ENCODE measurements at places on chromosomes 6 and 20.

DNA sequence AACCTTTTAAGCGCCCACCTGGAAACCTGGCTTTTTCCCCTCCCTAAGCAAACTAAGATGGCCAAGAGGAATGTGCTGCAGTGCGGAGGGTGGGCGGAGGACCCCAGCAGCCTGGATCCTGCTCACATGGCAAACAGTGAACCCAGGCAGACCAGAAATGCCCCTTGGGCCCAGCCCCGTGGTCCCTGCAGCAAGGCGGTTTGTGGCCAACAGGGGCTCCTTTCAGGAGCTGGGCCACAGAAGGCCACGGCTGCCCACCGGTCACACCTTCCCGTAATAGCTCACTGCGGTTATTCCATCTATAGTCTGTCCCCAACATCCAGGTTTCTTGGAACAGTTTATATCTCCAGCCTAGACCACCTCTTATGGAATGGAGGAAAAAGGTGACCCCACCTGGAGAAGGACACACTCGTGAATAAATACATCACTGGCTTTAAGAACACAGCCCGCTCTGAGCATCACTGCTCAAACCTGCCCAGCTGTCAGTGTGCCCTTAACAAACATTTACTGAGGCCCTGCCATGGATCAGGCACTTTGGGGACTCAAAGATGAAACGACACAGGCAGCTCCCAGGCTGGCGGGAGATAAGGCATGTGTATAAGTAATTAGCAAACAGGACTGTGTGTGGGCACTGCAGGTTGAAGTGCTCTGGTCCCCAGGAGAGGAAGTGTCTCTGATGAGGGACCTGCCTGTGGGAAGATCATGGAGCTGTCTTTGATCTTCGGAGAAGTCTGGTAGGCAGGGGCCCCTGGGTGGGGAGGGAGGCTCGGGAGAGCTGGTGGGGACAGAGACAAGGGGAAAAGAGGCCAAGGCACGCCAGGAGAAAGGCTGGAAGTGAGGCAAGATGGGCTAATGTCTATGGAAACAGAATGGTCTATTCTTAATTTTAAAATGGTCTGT lies 3.2 kb upstream of the TUBB1 start:
- DNase-seq: no peak

DNA sequence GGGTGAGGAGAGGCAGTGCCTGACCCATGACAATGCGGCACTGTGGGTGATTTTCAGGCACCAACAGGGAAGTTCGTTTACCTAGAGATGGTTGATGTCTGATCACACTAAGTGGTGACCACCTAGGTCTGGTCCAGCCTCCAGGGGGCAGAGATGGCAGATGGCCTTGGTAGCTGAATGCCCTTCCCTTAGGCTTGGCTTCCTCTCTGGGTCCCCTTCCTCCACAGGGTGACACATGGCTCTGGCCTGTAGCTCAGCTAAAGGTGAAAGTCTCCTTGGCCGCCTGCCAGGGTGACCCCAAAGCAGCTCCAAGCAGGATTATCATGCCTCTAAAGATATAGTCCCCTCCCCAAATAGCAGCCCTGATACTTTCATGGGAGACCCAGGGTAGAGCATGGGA lies 6.4 kb downstream of the GDAP1L1 start:
- no peak for DNase-seq

DNA sequence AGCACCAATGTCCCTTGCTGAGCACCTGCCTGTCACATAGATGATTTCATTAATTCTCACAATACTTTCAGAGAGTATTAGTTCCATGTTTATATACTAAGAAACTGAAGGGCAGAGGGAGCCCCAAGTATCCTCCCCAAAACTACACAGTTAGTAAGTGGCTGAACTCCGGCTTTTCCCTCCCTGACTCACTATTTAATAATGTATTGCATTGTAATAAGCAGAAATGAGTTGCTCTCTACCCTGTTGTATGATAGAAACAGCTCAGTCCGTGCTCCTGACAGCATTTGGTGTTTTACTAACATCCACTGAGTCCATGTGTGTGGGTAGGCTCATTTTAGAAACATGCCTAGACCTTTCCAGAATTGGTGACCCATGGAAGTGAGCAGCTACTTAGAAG lies 76.8 kb downstream of the OLIG3 start:
- DNase-seq: no peak

- peak; percentile 44 for DNase-seq
These were observed 222.1 kb upstream of the RREB1 start for GRCh38 chr6:6885521-6886170.

DNA sequence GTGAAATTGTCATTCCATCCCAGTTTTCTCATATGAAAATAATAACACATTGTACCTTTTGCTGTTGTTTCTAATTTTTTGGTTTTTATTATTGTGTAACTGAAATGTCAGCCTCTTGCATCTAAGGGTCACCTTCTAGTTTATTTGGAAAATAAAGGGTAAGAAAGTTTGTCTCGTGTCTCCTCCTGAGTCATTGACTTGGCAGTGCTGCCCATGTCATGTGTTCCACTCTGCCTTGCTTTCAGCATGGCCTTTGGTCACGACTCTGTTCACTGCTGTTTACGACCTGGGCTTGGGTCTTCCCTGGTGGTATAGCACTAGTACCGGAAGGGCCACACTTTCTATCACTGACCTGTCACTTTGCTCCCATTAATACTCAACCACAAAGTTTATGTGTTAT lies 171.4 kb upstream of the RSPO3 start:
- no peak for DNase-seq

DNA sequence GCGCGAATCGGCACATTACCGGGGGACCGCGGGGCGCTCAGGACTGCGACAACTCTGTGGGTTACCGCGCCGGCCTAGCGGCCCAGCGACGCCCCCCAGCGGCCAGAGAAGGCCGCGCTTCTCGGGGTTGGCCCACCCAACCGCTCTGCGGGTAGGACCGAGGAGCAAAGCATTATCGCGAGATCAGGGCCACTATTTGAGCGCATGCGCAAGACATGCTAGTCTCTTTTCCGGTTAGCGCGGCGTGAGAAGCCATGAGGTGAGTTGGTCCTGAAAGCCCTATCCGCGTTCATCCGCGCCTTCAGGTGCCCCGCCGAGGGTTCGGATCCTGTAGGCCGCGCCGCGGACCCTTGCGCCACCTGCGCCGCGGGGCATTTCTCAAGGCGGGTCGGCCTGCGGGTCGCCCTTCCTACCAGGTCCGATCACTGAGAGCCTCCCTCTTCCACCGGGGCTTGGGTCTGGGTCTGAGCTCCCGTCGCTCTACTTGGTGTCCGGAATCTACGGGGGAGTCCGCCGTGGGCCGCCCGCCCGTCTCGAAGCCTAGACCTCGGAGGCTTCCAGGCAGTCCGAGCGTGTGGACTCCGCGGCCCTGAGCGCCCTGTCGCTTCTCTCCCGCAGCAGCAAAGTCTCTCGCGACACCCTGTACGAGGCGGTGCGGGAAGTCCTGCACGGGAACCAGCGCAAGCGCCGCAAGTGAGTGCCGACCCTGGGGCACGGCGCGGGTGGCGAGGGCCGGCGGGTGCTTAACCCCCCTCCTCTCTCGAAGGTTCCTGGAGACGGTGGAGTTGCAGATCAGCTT lies at the start of gene RPL10A:
TSS of gene RPL10A (plus strand) at position 221 of the 799 bp plus-strand sequence. CDS start at position 255, 34 bp downstream.
- peak; percentile 94 for DNase-seq

- no peak for DNase-seq
These were observed 43.3 kb downstream of the CHD6 start for GRCh38 chr20:41574802-41575389.

- no peak for DNase-seq
These were observed 6.5 kb downstream of the PPP1R18 start for GRCh38 chr6:30679765-30680535.

DNA sequence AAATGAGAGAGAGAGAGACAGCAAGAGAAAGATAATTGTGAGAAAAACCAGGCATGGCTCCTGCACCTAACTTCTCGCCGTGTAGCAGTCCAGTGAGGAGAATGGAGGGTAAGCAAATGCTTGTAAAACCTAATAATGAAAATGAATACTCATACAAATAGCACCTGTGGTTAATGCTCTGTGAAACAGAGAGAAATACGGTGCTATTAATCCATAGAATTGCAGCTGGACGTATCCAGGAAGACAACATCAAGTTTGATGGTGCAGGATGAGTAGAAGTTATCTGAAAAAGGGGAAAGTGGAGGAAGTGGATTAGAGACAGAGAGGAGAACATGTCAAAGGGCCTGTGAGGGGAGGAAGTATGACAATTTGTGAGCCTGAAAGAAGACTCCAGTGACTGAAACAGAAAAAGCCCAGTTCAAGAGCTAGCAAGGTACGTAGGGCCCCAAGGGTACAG lies 89.4 kb upstream of the PAK5 start:
- no peak for DNase-seq

GRCh38 chr6:113684382-113684901 lies 172.7 kb upstream of the MARCKS start:
- no peak for DNase-seq

GRCh38 chr6:31836047-31836473 lies 8.5 kb downstream of the HSPA1B start:
- no peak for DNase-seq

DNA sequence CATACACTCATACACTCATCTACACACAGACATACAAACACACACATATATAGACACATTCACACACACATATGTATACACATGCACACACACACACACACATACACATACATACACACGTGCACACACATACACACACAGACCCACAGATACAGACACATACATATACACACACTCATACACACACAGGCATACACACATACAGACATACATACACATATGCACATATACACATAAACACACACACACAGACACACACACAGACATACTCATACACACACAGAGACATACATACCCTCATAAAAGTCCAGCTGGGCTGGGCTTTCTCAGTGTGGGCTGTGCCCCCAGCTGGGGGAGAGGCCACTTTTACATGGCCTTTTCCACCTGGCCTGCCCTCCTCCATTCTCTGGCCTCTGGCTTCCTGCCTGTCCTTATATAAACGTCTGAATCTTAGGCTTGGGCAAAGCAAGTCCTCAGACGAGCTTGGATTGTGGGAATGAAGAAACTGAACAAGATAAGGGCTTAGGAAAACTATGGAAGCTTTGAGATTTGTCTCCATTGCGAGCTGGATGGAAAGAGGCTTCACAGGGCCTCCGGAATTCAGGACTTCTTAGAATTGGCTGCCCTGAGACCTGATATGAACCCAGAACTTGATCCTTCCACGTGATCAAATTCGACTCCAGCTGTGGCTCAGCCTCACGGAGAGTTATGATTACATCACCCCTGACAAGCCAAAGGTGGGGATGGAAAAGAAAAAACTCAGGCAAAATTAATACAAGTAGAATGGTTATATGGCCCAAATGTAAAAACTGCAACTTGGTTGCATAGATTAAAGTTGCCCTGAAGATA lies 22.5 kb upstream of the CST3 start:
- no peak for DNase-seq

GRCh38 chr6:150929416-150929815 lies 63.9 kb downstream of the MTHFD1L start:
- DNase-seq: no peak

DNA sequence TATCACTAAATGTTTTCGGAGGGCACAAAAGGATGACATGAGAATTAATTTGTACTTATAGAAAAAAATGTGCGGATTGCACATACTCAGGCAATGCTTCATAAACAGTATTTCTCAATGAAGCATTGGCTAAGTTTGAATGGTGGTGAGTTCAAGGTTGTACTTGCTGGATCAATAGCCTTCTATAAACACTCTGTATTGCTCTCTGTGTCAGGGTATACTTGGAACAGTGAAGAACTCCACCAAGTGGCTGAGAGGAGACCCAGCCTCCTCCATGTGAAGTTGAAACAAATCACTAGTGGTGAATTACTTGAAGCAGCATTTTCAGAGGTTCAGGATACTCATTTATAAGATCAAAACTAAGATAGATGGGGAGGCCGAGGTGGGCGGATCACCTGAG lies 360.6 kb downstream of the RIMS1 start:
- DNase-seq: no peak

GRCh38 chr20:22403632-22404361 lies 180.6 kb downstream of the FOXA2 start:
- peak; percentile 4 for DNase-seq

DNA sequence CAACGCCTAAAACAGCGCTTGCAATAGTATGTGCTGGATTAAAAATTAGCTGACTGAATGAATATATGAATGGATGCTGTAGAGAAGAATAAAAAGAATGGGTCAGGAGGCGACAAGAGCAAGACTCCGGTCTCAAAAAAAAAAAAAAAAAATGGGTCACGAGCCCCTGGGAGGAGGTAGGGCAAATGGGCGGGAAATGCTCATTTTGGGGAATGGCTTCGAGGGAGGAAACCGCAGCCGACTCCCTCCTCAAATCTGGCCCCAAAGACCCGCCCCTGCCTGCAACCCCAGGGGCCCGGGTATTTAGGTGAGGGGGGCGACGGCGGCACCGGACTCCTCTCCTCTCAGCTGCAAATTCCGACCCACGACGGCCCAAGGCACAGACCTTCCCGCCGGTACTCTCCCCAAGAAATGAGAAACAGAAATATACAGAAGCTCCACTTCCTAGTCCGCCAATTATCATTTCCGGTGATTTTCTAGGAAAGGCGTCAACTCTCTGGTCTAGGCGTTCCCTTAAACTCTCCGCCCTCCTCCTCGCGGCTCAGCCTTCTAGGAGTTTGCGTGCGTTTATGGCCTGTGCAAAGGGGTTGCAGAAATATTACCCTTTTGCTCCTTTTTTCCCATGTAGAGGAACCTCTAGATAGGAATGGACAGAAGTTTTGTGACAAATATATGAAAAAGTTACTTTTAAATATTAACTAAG lies at the start of gene ZNF311:
TSS of gene ZNF311 (minus strand) at position 133 of the 703 bp plus-strand sequence. CDS start 1,361 bp downstream, outside the sequence.
- peak; percentile 17 for DNase-seq

DNA sequence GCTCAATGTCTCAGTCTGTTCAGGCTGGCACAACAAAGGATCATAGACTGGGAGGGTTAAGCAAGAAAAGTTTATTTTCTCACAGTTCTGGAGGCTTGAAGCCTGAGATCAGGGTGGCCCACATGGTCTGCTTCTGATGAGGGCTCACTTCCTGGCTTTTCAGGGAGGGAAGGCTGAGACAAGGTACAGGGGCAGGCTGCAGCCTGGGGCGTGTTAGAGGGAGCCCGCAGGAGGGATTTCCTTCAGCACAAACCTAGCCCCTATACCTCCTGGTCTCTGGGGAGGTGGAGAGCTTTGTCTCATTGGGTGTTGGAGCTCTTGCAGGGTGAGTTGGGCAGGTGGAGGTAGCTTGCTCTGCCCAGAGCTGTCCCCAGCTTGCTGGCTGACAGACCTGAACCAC lies 81.1 kb upstream of the GPR6 start:
- DNase-seq: no peak

- no peak for DNase-seq
These were observed 63.9 kb downstream of the FBXO5 start for GRCh38 chr6:152918991-152919390.

DNA sequence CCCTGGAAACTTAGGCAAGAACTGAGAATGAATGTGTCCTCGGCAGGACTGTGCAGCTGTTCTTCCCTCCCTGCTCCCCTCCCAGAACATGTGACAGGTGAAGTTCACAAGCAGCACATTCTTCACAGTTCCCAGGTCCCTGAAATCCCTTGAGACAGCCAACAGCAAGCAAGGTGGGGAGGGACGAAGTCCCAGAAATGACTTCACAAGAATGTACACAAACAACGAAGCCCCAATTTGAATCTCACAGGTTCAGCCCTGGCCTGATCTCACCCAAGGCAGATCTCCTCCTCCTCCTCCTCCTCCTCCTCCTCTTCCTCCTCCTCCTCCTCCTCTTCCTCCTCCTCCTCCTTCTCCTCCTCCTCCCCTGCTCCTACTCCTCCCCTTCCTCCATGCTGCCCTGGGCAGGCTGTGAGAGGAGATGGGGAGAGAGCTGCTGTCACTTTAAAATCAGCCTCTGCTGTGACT lies 32.4 kb downstream of the WRNIP1 start:
- DNase-seq: no peak

- DNase-seq: no peak
These were observed 174.9 kb downstream of the SMOC2 start for GRCh38 chr6:168615837-168616236.

Data from C1 segment of cervical spinal cord (tissue), 14 donors.